ENCODE measurements at places on chromosomes 3 and 15.
A peak's percentile ranks its signal among the peaks of the same experiment; 100 is the strongest.

DNA sequence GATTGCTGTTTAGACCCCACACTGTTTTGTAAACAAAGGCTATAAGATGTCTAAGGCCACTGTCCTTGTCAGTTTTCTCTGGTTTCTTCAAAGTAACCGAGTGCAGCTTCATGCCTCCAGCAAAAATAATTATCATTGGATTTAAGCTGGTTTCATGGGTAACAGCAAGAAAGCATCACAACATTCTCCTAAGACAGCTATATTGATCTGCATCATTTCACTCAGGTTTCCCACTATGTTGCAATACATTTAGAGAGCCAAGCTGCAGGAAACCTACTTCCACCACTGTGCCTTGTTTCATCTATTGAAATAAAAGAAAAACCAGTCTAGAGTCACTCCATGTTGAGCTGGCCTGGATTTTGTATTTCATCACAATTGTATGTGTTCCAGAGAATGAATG is 351.4 kb downstream of the OXSM start:
- DNase-seq = no peak

DNA sequence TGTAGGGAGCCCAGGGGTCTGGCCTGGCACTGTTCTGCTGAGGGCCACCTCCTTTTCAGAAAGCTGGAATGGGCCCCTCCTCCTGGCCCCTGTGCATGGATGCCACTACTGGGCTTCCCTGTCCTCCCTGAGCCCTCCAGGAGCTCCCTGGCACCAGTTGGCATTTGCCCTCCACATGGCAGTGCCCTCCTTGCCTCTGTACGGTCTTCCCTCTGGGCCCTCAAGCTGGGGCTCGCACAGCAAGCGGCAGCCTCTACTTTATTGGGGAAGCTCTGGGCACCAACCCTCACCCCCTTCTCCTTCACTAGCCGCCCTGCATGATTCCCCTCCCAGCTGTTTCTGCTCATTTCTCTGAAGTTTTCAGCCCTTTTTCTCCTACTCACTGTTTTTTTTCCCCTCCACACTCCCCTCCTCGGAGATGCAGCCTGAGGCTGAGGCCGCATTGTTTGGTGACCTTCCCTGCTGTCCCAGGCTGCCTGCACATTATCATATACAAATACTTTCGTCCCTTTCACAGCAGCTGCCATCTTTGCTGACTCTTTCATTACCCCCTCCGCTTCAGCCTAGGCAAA is 127.3 kb downstream of the EEFSEC start:
- DNase-seq = no peak

DNA sequence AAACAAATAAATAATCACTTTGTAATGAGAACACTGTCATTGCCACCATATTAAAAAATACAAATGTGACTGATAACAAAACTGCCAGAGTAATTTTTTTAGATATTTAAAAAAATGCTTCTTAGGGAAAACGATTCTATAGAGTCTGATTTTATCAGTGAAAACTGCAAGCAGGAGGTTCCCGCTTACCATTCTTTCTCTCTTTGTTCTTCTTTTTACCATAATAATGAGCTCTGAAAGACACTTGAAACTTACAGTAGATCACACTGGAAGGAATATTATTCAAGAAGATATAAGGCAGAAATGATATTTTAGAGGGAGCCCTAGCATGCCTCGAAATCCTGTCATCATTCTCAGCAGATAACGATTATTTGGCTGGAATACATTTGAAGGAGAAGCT is 701.3 kb downstream of the ROBO1 start:
- DNase-seq = no peak

DNA sequence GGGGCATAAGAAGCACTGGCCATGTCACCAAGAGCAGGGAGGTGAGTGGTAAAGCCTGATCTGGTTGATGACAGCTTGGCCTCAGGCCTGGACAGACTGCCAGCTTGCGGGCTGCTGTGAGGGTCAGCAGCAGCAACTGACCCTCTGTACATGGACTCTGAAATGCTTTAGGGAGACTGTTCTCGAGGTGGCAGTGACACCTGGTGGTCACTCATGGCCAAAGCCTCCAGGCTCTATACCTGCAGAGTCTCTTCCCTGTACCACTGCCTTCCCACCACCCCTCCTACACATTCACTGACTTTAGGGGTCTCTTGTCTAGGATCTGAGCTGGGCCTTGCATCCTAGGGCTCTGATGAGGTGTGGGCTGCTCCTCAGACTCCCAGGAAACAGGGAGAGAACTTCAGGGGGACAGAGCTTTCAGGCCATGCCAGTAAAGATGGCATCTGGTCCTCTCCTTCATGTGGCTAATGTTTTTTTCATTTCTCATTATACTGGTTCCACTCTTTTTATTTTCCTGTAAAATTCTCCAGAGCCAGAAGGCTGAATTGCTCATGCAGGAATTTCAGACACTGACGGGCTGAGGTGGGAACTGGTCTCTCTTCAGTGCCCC is 17.2 kb upstream of the TIMP4 start:
- no peak for DNase-seq

- no peak for DNase-seq
These were observed 75.0 kb downstream of the TTBK2 start for GRCh38 chr15:42845581-42845980.

DNA sequence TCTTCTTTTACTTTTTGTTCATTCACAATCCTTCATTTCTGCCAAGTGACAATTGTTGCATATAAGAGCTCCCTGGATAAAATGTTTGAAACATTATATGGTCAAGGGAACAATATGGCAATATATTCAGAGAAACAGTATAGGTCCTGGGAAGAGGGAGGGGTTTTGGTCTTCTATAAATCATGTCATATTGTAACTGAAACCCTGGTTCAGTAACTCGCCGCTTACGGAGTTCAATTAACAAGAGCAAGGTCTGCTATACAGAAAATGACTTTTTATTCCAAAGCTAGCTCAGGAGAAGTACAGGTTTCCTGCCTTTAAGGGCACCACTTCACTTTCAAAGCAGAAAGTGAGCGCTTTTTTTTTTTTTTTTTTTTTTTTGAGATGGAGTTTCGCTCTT is 522.1 kb upstream of the TGFBR2 start:
- no peak for DNase-seq

- peak; percentile 33 for DNase-seq
These were observed 3.1 kb upstream of the CAMKV start for GRCh38 chr3:49872801-49873281.

DNA sequence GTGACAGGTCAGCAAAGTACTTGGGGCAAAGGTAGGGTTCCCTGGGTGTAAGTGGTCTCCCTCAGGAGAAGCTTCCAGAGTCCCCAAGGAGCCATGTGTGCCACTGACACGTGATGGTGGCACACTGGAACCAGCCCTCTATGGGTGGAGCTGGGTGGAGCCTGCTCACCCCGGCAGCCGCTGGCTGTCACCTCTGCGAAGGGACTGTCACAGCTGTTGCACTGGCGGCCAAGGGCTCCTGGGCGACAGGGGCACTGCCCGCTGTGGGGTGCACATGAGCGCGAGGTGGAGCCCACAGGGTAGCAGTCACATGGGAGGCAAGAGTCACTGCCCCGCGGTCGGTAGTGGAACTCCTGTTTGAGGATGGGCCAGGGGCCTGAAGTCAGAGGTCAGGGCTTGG is 12.0 kb downstream of the CELSR3 start:
- DNase-seq = no peak

DNA sequence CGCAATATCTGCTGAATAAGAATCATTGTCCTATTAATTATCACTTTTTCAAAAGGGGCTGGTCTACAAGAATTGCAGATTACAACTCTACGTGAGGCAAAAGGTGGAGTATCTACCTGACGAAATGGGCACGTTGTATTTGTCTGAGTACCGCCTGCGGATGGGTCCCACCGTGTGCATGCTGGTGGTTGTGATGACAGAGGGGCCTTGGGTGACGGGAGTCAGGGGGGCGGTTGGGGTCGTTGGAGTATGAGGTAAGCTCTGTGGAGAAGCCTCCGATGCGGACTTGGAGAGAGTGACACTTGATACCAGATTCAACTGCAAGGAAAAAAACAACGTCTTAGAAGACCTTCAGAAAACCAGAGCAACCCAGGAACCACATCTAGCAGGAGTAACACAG is 605.8 kb downstream of the FOXP1 start:
- DNase-seq = no peak

DNA sequence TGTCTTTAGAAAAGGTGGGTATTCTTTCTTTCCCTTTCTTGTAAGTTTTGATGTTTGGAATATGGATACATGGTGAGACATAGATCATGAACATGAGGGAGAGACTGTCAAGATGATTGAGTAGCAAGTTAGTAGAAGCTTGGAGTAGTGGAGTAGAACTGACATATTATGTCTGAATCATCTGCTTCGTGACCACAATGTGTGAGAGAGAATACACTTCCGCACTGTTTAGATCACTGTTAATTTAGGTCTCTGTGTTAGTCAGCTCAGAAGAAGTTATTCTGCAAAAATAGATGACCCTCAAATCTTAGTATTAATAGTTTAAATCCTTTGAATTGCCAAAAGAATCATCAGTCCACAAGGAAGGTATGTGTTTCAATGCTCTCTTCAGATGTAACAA is 151.0 kb downstream of the OXSM start:
- no peak for DNase-seq

DNA sequence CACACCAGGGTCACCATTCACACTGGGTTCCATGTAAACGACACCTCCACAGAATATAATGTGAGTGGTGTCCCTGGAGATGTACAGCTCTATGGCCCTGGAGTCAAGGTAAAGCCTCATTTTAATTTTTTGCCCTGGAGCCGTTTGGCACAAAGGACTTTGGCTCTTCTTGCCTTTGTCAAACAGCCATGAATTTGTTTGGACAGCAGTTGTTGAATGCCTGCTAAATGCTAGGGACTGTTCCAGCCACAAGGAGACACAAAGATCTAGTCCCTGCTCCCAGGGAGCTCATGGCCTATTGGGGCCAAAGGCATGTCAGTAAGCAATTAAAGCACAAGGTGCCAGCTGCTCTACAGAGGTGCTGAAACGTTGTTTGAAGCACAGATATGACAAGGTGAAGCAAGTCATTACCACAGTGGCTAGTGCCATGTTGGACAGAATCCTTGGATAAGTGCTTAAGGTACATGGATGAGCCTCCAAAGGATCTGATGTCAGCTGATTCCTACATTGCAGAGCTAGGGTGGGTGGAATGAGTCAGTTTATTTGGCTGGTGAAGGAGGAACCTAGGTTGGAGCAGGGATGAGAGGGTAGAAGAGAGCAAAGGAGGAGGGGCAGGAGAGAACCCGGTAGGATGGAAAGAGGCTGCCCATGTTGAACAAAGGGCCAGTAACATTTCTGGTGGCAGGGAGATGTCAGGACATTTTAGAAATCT is 171.9 kb upstream of the CTDSPL start:
- DNase-seq = no peak

- no peak for DNase-seq
These were observed 411.2 kb downstream of the VPS13C start for GRCh38 chr15:61649046-61649445.

DNA sequence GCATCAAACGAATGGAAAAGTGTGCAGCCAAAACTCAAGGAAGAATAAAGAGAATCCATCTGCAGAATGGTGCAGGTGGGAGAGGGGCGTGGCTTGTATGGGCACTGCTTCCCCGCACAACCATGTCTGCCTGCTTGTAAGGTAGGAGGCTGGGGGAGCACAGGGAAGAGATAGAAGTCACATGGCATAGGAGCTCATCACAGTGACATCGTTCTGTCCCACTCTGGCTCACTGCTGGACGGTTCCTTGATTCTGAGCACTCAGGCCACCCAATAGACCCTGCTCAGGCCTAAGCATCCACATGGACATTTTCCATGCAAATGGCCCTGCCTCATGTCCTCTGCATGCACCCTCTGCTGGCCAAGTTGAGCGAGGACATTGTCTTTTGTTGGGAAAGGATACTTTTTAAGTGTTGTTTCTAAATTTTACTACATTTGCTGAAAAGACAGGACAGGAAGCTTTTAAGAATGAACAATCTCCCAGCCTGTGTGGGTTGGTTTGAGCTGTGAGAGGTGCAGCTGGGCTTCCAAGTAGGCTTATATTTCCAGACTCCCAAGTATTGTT is 3.1 kb downstream of the MYLK start:
- DNase-seq = no peak

DNA sequence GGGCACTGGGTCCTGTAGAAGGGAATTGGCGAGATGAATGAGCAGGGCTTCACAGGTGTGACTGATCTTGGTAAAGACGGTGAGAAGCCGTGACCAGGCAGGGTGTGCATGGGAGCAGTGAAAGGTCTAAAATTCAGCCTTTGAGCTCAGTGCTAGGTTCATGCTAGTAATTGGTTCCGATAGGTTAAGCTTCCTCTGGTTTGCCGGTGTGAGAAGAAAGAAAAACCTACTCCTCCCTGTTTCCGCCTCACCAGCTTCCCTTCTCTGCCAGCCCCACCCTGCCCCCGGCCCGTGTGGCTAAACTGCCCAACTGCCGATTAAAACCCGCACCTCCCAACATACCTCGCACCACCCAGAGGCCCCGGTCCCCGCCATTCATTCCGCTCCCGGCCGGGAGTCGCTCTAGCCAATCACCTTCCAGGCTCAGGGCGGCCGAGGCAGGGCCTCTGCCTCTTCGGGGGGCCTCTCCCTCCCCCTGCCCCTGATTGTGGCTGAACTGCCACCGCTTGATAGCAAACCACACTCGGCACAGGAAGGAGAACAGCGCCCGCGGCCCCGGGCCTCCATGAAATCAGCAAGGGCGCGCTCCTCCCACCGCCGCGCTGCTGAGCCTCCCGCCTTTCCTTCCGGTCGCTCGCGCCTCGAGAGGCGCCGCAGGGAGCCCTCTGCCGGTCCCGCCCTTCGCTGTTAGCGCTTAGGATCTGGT is 7.3 kb upstream of the NRROS start:
- DNase-seq = peak; percentile 92

- no peak for DNase-seq
These were observed 31.8 kb downstream of the IQGAP1 start for GRCh38 chr15:90419738-90420406.

DNA sequence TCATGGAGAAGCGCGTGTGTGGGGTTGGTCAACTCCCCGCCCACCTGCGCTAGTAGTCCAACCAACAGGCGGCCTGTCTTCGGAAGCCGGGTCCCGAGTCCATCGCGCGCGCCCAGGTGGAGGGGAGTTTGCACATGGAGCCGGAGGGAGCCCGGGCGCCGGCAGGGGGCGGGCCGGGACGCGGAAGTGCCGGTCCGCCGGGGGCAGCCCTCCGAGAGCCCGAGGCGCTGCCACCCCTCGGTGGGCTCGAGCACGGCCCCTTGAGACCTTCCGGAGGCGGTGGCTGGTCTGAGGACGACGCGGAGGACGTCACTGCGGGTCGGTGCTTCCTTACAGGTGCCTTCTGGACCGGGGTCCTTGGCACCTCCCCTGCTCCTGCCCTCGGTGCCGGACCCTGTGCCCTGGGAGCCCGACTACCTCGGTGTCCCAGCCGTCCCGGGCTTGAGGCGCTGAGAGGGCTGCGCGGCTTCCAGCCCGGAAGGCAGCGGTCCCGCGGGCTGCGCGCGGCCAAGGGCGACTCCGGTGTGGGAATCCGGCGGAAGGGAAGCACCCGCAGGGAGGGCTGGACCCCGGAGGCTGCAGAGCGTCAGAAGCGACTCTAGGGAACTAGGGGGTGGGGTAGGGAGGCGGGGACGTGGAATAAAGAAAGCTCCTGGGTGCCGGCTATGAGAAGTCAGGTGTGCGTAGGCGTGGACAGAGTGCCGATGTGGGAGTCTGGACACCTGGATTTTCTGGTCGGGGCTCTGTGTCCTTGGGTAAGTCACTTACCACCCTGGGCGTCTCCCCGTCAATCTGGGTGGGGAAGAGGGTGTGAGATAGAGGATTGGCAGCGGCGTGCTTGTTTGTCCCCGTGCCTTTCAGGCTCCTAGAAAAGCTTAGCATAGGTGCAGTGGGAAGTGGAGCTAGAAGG is 212.3 kb downstream of the FGF12 start:
- DNase-seq = no peak

All from CD4-positive, alpha-beta T cell treated with Interleukin-21 for 1 hour (primary cell).